Dermis blood vessel endothelial cell (primary cell): ENCODE measurements at places on chromosomes 5 and 9.
A peak's percentile ranks its signal among the peaks of the same experiment; 100 is the strongest.

DNA sequence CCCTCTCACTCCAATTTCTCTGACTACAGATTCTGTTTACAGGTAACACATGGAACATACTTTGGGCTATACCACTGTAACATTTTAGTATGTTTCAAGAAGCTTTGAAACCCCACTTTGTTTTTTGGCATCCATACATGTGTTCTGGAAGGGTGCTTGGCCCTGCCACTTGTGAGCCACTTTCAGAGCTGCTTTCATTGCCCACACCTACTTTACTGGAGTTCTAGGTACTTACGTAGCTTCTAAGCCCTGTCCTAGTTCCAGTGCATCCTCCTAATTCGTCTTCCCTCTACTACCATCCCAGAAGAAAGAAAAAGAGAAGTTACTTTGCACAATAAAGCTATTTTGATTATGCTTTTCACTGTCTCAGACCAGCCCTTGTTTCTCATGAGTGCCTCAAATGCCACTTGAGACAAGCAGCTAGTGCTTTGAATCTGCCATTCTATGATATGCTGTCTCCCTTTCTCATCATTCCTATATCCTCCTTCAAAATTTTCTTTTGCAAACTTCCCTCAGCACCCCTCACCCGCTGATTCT lies 26.5 kb upstream of the C5orf47 start:
- DNase-seq, result no peak

DNA sequence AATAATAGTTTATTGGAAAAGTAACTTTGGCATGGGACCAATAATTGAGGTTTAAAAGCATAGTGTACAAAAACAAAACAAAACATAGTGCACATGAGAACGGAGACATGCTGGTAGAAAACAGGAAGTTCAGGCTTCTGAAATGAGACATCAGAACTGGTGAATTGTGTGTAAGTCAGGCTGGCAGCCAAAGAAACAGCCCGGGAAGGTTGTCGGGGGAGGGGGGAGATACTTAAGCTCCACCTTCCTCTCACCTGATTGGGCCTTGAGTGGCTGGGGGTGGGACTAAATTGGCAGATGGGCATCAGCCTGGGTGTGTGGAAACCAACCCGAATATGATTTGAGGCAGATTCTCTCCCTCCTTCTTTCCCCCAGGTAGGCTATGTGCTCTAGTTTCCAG lies 256.3 kb downstream of the SMARCA2 start:
- peak; percentile 63 for DNase-seq

DNA sequence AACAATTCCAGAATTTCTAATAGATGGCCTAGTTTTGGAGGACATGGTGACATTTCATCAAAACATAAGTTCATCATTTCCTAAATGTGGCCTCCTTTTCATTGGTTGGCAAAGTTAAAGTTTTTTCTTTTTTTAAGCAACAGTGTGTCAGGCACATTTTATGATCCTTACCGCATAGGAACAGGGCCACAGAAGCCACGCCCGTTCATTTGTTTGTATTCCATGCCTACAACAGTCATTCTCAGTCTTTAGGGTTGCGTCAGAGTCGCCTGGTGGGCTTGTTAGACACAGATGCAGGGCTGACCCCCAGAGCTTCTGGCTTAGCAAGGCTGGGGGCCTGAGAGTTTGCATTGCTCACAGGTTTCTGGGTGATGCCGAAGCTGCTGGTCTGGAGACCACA lies 130.2 kb downstream of the HSD17B3 start:
- no peak for DNase-seq

GRCh38 chr9:124320062-124320973 lies 62.6 kb downstream of the NEK6 start:
- DNase-seq, result peak; percentile 71

DNA sequence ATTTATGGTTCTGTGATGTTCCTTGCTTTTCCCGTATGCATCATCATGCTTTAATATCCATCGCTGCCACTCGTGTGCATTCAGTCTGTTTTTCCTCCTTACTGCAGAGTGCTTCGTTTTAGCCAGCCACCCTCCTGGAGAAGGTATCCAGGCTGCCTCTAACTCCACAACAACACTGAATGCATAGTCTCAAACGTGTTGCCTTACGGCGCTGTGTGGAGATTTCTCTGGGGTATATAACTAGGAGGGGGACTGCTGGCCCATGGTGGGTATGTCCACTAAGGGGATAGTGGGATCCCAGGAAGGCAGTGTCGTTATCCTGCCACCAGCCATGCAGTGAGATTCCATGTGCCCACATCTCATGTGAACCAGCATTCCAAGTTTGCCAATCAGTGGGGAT lies 16.4 kb downstream of the BTNL9 start:
- DNase-seq, result no peak

- no peak for DNase-seq
Observed at GRCh38 chr9:95204710-95205109, 112.8 kb downstream of the FANCC start.

GRCh38 chr9:20925256-20926045 lies 106.0 kb downstream of the HACD4 start:
- no peak for DNase-seq

DNA sequence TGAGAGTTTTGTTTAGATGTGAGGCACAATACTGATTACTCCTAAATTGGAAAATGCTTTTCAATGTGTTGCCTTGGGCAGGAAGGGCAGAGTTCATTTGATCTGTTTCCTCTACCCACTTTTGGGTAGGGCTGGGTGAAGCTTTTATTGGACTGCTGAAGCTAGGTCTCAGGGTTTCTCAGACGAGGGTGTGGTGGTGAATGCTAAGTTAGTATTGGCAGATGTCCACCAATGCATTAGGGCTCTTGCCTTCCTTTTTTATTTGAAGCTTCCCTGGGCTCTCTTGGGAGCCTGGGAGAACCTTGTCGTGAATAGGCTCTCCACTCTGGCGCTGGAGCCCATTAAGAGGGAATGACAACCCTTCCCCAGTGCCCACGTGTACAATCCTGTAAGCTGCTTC lies 23.1 kb downstream of the SPTAN1 start:
- DNase-seq, result peak; percentile 24

DNA sequence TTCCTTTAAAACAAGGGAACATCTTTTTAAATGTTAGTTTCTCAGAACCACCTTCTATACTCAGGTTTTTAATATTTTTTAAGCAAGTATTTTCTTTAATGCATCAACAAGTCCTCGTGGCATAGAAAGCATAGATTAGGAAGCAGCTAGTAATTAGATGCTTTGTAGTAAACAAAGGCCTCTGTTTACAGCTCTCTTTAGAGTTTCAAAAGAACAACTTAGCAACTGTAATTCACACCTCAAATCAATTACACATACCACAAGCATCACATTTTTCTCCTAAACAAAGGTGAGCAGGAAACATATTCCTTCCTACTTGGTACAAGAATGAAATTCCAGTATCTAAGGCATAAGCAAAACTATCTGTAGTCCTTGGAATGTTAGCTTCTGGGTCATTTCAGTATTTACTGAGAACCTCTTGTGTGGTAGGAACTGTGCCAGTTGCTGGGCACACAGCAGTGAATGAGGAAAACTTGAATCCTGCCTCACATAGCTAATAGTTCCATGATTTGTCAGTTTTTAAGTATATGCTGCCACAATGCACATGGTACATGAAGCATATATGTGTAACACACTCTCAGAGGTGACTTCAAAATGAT lies 249.1 kb downstream of the CEMIP2 start:
- no peak for DNase-seq

GRCh38 chr9:89134709-89135108 lies 43.9 kb downstream of the SHC3 start:
- no peak for DNase-seq

DNA sequence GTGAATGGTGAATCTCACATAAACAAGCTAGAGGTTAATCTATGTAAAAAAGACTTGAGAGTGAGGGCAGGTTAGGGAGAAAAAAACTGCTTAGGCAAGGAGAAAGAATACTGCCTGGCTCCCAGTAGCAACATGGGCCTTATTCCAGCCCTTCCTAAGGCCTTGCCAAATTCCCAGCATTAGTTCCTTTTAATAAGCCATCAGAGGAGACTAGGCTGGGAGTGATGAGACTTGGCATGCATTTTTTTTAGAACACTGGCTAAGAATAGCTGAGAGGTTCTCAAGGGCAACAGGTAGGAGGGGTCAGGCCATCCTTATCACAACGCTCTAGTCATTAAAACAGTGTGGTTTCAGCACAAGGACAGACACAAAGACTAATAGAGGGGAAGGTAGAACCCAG lies 20.9 kb upstream of the ZBTB43 start:
- DNase-seq, result no peak

DNA sequence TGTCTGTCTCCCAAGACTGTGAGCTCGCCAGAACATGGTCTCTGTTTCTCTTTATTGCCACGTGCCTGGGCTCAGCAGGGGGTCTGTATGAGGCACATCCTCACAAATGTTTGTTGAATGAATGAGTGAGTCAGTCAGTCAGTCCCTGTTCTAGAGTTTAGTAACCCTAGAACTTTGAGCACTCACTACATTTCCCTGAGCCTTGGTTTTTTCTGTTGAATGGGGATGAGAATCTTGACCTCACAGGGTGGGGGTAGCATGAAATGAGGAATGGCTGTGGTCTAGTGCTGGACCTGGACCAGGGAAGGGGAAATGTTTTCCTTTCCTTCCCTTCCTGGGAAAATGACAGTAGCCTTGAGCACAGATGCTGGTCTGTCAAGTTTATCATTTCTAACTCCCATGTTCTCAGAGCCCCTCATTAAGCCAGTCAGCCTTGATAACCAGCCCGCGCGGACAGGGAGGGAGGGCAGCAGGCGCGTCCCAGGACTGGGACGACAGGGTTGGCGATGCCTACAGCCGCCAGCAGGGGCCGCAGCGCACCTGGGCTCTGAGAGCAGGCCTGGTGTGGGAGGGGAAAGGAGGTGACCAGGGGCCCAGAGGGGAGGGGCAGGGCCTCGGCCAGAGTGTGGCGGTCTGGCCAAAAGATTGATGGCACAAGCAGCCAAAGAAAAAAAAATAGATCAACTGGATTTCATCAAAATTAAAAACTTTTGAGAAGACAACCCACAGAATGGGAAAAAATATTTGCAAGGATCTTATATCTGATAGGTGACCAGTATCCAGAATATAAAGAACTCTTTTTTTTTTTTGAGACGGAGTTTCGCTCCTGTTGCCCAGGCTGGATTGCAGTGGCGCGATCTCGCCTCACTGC lies 24.1 kb upstream of the WNK2 start:
- DNase-seq, result peak; percentile 84

GRCh38 chr5:107636068-107636467 lies 34.7 kb downstream of the EFNA5 start:
- no peak for DNase-seq
